ENCODE measurements at places on chromosomes 5 and 9. TPM values are rescaled to one million over a fixed set of nuclear protein-coding genes. Genes with fewer than 3 reads are reported as not detected.

GRCh38 chr9:77417566-77417965 is 230.6 kb downstream of the GNA14 start:
- DNase-seq, result no peak

GRCh38 chr9:113677057-113677456 is 199.1 kb upstream of the ZNF618 start:
- DNase-seq, result peak; percentile 35

GRCh38 chr5:160991205-160991604 is 139.2 kb upstream of the ATP10B start:
- DNase-seq, result no peak

DNA sequence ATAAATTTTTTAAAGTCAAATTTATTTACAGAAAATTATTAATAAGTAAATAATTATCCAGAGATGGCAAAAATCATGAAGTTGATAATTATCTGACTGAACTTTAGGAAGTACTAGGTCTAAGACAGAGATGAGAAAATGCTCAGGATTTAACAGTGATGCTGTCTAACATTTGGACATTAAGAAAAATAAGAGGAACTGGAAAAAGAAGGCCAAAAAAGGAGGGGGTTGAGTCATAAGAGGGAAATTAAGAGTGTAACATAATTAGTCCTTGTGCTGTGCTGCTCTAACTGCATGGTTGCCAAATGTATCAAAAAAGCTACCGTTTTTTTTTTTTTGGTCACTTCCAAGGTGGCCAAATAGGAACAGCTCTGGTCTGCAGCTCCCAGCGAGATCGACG is 35.4 kb upstream of the TUT7 start:
- DNase-seq, result no peak

The ROPN1L gene
- not detected for total RNA-seq

The CCDC183 gene
- total RNA-seq, result 0.20 TPM
